Cerebellum (tissue), 4 donors: ENCODE measurements at places on chromosomes 2 and 18.

GRCh38 chr18:24669502-24669901 lies 209.1 kb downstream of the HRH4 start:
- DNase-seq = no peak

DNA sequence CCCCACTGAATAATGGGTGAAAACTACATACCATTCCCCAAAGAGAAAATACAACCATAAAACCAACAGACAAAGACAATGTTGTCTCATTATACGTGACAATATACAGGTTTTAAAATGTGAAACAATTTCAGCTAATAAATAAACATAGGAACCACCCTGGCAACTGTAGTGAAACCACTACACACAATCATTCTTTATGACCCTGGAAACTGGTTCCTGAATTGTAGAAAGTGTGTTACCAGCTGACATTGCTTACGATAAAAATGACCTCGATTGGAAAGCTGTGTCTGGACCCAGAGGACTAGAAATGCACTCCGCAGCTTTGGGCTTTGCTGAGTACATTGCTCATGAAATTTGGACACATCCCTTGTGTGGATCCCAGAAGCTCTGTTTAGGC lies 73.9 kb upstream of the LPIN2 start:
- no peak for DNase-seq

- DNase-seq = no peak
Measured at GRCh38 chr2:18430996-18431748, 129.3 kb downstream of the RDH14 start.

DNA sequence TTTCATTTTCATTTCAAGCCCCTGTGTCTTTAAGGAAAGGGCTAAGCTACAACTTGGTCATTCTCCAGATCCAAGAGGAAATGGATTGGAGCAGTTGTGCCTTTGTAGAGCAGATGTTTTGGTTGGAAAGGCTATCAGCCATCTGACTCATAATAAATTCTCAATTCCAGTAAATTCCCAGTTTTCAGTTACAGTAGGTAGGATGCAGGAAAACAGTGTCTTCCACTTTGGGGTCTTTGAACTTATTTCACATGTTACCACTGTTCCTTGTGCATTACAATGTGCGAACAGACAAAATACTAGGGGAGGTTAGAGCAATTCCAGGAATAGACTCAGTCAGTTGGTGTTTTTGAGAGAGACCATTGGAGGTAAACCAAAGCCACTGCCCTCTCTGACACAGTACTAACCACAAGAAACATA lies 211.9 kb downstream of the BABAM2 start:
- no peak for DNase-seq

- no peak for DNase-seq
Measured at GRCh38 chr2:190997526-190998113, 16.4 kb downstream of the STAT1 start.

DNA sequence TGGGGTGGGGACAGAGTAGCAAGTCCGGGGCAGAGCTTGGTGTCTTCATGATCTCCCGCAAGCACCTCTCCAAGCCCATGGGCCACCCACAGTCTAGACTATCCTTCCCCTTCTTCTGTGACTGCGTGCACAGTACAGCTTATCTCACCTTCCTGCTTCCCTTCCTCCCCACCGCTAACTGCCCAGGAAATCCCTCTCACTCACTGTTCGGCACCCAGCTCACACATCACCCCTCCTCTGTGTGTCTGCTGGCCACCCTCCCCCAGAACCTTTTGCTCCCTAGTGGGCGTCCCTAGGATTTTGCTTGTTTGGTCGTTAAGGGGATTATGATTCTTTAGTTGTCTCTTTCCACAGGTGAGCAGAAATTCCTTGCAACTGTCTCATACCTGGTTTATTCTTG lies 31.5 kb upstream of the SMAD7 start:
- DNase-seq = no peak

- DNase-seq = peak; percentile 39
Measured at GRCh38 chr2:134718023-134718816, 580 bp downstream of the TMEM163 start.

- DNase-seq = no peak
Measured at GRCh38 chr2:195575016-195575415, 82.0 kb upstream of the SLC39A10 start.

- no peak for DNase-seq
Measured at GRCh38 chr2:149430743-149431736, 100.7 kb downstream of the LYPD6 start.

DNA sequence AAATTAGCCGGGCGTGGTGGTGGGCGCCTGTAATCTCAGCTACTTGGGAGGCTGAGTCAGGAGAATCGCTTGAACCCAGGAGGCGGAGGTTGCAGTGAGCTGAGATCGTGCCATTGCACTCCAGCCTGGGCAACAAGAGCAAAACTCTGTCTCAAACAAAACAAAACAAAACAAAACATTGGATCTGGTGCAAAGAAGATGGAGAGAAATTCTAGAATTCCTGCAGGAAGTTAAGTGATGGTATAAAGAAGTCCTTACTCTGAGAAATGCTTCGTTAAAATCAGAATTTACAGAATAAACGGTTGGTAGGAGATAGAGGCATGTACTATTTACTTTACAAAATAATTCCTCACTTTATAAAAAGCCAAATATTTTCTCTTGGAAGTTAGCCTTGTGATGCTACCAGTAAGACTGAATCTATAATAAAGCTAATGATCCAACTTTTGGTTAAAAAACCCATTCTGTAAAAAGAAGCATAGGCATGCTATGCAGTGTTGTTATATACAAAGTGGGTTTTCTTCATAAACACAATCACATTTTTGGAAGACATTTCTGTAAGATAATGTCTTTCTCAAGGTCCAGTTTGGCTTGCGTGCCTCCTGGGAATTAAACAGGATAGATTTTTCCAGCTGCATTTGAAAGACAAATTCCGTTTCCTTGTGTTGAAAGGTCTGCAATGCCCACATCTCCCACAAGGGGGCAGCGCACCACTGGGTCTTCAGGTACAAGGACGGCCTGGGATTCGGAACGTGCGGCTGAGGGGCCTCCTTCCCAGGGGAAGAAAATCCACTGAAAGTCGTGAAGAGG lies 35.6 kb upstream of the PNO1 start:
- peak; percentile 74 for DNase-seq

- no peak for DNase-seq
Measured at GRCh38 chr2:120365236-120365793, 19.4 kb downstream of the INHBB start.

GRCh38 chr2:60520151-60520876 lies 33.1 kb downstream of the BCL11A start:
- no peak for DNase-seq

- DNase-seq = no peak
Measured at GRCh38 chr2:42104621-42105020, 56.8 kb downstream of the PKDCC start.

- DNase-seq = no peak
Measured at GRCh38 chr2:168155680-168156079, 91.7 kb downstream of the STK39 start.

- no peak for DNase-seq
Measured at GRCh38 chr2:101107241-101107640, 43.9 kb downstream of the TBC1D8 start.

GRCh38 chr2:64988420-64989125 lies 626 bp upstream of the SLC1A4 start:
- peak; percentile 72 for DNase-seq
